ENCODE measurements at places on chromosomes 5 and 9. TPM values are rescaled to one million over a fixed set of nuclear protein-coding genes. Genes with fewer than 3 reads are reported as not detected.

The FCHSD1 gene
- total RNA-seq, result 136 TPM

GRCh38 chr5:96626956-96627355 is 35.2 kb upstream of the CAST start:
- DNase-seq, result no peak

The BTNL3 gene
- not detected for total RNA-seq

DNA sequence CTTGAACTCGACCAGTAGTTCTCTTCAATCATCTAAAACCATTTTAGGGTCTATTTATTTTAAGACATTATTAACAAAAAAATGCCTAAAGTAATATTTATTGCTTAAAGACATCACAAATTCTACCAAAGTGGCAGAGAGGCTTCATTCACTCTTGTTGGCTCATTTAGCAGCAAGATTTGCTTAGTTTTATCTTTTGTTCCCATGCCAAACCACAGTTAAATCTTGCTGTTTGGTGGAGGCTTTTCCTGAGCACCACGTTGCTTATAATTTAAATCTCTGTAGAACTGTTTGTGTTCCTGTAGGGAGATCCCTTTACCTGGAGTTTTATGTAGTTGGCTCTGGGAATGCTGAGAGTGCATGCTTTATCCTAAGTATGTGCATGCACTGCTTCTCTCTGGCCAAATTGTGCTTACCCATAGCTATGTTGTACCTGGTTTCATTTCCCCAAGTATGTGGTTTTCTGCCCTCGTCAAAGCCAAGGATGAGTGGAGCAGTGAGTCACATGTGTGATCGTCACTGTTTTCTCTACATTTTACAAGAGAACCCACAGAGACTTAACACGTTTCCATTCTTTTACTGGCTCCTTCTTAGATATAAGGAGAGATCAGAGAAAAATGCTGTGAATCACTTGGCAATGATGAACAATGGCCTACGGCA is 42.1 kb upstream of the MAST4 start:
- DNase-seq, result no peak

DNA sequence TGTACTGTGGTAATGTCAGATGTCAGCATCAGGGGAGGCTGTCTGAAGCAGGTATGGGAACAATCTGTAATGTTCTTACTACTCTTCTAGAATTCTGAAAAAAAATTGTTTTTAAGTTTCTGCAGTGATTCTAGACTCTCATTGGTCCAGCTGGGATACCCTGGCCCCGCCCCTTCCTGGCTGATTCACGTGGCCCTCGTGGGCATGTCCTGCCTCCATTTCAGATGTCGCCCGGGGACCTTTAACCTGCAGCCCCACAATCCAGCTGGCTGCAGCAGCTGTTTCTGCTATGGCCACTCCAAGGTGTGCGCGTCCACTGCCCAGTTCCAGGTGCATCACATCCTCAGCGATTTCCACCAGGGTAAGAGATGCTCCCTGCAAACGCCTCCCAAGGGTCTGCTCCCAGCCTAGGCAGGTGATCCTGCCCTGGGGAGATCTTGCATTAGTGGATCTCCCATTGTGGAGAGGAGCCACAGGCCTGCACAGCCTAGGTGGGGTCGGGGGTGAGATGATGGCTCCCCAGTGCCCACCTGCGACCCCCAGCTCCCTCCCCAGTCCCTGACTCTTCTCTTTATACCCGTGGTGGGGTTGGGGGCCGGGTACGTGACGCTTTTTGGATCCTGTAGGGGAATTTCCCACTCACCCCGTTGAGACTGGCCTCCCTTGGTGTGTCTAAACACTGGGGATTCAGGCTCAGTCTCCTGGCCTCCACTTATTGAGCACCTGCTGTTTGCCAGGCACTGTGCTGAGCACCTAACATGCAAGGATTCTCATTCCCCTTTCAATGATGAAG is 36.5 kb downstream of the LAMC3 start:
- DNase-seq, result no peak

DNA sequence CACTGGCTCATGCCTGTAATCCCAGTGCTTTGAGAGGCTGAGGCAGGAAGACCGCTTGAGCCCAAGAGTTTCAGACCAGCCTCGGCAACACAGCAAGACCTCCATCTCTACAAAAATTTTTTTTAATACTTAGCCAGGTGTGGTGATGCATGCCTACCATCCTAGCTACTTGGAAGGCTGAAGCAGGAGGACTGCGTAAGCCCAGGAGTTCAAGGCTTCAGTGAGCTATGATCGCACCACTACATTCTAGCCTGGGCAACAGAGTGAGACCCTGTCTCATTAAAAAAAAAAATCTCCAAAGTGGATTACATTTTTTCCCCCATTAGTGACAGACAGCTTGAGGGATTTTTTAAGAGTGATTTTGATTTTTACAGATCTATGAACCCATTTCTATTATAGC is 230.8 kb downstream of the BNC2 start:
- DNase-seq, result no peak

The GMCL2 gene
- total RNA-seq, result not detected

- no peak for DNase-seq
Observed at GRCh38 chr9:18976221-18976708, 56.7 kb downstream of the SAXO1 start.

GRCh38 chr5:107670087-107670931 is 428 bp downstream of the EFNA5 start:
- DNase-seq, result peak; percentile 28

GRCh38 chr9:129258124-129258822 is 80.2 kb upstream of the IER5L start:
- peak; percentile 96 for DNase-seq

DNA sequence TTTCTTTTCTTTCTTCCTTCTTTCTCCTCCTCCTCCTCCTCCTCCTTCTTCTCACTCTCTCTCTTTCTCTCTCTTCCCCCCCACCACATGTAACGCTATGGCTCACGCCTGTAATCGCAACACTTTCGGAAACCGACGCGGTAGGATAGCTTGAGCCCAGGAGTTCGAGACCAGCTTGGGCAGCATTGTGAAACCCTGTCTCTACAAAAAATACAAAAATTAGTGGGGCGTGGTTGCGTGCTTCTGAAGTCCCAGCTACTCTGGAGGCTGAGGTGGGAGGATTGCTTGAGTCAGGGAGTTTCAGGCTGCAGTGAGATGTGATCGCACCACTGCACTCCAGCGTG is 736 bp upstream of the GLDC start:
- no peak for DNase-seq

- DNase-seq, result no peak
Observed at GRCh38 chr9:78972303-78972999, 599.3 kb upstream of the TLE4 start.

DNA sequence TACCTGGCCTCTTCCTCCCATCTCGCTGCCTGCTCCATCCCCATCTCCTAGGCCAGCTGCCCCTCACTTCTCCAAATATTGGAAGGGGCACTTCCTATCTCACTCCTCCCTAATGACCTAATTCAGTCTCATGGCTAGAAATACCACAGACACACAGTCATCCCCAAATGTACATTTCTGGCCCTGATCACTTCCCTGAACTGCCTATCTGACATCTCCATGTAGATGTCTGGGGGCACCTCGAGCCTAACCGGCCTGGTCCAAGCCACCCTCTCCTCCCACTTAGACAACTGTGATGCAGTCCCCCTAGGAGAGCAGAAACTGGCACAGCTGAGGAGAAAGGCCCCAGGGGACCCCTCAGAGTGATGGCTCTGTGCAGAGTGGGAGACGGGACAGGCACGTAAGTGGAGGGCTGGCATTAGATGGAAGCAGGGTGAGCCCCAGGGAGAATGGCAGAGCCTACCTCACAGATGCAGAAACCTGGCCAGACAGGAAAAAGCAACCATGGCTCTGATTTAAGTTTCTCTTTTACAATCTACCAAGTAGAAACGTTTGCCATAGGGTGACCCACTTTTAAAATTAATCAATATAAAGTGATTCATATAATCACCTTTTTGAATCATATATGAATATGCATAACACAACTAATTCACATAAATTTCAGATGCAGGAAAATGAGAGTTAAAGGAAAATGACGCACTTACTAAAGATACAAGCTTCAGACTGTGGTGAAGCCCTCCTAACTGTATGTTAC is 22.1 kb downstream of the CAMSAP1 start:
- no peak for DNase-seq

- no peak for DNase-seq
Observed at GRCh38 chr9:1292384-1292783, 242.2 kb downstream of the DMRT2 start.

- no peak for DNase-seq
Observed at GRCh38 chr9:69194702-69195418, 20.8 kb downstream of the TJP2 start.

- no peak for DNase-seq
Observed at GRCh38 chr5:172634106-172634899, 6.8 kb upstream of the NEURL1B start.

DNA sequence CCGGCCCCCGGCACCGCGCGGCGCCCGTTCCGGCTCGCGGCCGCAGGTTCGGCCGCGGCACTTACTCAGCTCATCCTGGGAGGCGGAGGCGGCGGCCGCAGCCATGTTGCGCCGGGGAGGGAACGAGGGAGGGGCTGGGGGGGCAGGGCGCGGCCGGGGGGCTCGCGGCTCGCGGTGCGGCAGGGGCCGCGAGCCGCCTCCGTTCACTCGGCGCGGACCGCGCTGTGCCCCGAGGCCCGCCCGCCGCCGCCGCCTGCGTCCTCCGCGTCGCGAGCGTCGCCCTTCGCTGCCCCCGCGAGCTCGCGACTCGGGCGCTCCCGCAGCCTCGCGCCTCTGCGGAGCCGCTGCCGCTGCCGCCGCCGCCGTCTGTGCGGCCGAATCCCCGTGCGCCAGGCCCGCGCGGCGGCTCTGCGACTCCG is 735 bp downstream of the ECPAS start:
- no peak for DNase-seq

DNA sequence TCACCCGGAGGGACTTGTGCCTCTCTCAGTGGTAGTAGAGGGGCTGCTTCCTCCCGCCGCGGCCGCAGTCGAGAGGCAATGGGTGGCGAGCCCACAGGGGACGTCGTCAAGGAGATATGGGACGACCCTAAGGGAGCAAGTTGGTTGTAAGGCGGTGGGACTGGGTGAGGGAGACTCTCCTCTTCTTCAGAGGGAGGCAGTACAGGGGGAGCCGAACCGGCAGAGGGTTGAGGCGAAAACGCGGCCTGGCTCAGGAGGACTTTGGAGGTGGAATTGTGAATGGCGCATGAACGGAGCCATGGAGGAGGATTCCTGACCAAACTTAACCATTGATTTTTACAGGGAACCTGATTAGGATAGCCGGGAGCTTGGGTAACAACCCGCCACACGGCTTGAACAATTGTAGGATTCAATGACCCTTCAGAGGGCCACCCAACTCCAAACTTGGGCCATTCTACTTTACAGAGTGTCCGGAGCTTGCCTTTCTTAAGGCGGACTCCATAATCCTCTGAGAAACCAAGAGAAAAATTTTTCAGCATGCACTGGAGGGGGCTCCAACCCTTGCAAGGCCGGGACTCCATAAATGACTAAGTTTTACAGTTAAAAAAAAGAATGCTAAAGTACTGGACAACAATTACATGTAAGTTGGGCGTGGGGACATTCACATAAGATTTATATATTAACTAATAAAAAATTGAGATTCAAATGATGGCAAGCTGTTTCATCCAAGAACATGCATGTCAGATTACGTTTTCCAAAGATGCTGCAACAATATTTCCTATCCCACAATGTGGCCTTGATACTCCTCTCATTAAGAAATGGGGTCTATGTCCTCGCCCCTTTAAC is 19.4 kb upstream of the RHOBTB3 start:
- no peak for DNase-seq

GRCh38 chr9:136353757-136354488 is 9.6 kb downstream of the DNLZ start:
- DNase-seq, result no peak

The ARHGEF37 gene
- 67.4 TPM for total RNA-seq

The DIMT1 gene
- 13.4 TPM for total RNA-seq

The SLC25A2 gene
- total RNA-seq, result 0.66 TPM

The PCDHA2 gene
- total RNA-seq, result not detected

The DNAJB5 gene
- total RNA-seq, result 1.1 TPM

- DNase-seq, result peak; percentile 42
Observed at GRCh38 chr9:138099803-138100598, 222.4 kb downstream of the CACNA1B start.

The TMEM171 gene
- total RNA-seq, result 0.25 TPM

DNA sequence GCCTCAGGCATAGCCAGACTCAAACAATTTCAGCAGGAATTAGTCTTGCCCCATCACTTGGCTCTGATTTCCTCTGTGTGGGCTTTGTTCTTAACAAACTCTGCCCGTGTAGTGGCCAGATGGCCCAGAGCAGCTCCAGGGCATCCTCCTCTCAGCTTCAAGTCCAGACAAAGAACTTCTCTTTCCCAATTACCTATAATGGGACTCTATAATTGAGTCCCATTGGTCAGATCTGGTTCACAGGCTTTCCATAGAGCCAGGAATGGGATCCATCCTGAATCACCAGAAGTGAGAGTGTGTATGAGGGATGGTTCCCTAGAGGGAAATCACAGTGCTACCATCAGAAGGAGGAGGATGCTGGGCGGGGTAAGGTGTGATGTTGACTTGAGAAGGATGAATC is 515.8 kb downstream of the KIF4B start:
- DNase-seq, result no peak

The IL33 gene
- 10.1 TPM for total RNA-seq

DNA sequence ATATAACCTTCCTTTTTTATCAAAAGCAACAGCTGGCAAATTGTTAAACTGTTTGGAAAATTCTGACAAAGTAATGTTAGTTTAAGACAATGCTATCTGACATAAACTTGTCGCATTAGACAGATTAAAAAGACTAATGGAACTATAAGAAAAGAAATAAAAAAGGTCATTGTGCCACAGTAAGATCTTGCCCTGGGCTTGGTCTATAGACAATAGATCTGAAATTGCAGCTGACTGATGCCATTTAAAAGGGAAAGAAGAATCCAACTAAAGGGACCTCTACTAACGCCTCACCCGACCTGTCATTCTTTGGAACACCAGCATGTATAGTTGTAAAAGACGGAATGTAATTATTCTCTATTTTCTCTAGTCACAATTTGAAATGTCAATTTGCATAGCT is 644.4 kb upstream of the GRAMD2B start:
- no peak for DNase-seq

GRCh38 chr5:179797741-179798140 is 4.0 kb downstream of the LTC4S start:
- no peak for DNase-seq

The PCDHB12 gene
- total RNA-seq, result not detected

DNA sequence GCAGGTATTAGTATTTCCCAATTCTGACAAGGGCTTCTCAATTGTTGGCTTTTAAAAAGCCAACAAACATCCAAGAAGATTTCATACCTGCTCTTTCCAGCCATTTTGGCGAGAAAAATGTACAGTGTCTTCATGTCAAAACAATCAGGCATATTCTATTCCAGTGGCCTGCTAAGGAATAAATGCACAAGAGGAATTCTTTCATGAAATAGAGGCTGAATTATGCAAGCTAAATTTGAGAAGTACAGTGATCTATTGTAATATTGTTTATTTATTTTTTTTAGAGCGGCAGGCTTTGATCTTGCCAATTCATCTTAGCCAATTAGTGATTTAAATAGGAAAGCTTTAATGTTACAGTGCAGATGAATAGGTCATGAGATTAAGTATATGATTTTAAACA is 49.3 kb downstream of the NLN start:
- no peak for DNase-seq

- no peak for DNase-seq
Observed at GRCh38 chr5:175746851-175747250, 89.0 kb downstream of the HRH2 start.

The MYOT gene
- 1.4 TPM for total RNA-seq

GRCh38 chr5:7794823-7795222 is 56.1 kb downstream of the CFAP90 start:
- DNase-seq, result no peak

The MTAP gene
- 12.9 TPM for total RNA-seq

The XRCC4 gene
- total RNA-seq, result 7.0 TPM

GRCh38 chr9:28801144-28801799 is 1228.0 kb upstream of the C9orf72 start:
- DNase-seq, result no peak
